ENCODE measurements at places on chromosomes 12 and 14. TPM values are rescaled to one million over a fixed set of nuclear protein-coding genes. Genes with fewer than 3 reads are reported as not detected.

Gene FAR2
- total RNA-seq: 3.7 TPM

DNA sequence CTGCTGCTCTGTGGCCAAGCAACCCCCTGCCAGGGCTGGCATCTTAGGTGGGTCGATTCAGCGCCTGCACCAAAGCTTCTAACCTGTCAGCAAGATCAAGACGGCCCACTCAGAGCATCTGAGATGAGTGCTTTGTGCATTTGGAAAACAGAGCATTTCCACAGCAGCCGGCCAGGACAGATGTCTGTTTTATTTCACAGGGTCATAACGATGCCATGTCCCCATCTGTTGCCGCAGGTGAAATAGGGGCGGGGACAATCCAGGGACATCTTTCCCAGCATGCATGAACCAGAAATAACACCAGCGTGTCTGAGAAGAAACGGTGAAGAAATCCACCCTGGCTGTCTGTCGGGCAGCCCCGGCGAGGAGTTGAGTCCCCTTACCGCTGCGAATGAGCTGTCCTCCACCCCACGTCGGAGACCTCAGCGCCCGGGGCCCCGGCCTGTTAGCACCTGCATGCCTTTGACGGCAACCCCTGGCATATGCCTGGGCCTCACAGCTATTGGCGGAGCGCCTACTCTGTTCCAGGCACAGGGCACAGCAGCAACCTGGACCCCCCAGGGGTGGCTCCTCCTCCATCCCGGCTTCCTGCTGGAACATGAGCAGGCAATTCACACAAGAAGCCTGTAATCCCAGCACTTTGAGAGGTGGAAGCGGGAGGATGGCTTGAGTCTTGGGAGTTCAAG, 30.6 kb upstream of the ULK1 start:
- no peak overlapping the region for H3K4me3 ChIP-seq
- no peaks in the 10 kb centered on the region for H3K36me3 ChIP-seq
- no peaks in the 10 kb centered on the region for H3K4me1 ChIP-seq
- no peaks in the 10 kb centered on the region for H3K27me3 ChIP-seq
- no peak overlapping the region for H3K27ac ChIP-seq
- no peak for DNase-seq

GRCh38 chr14:32217301-32217700, 14.2 kb upstream of the RNU6-8 start:
- no peaks in the 10 kb centered on the region for H3K27me3 ChIP-seq
- no peaks in the 10 kb centered on the region for H3K4me1 ChIP-seq
- H3K4me3 ChIP-seq: no peak overlapping the region

GRCh38 chr12:97503073-97503855, 40.7 kb downstream of the RMST start:
- H3K27me3 ChIP-seq: no peaks in the 10 kb centered on the region
- H3K4me1 ChIP-seq: no peaks in the 10 kb centered on the region
- no peak for DNase-seq
- H3K36me3 ChIP-seq: no peaks in the 10 kb centered on the region

GRCh38 chr12:49905718-49906314, 2.1 kb upstream of the FAIM2 start:
- no peak overlapping the region for H3K4me3 ChIP-seq
- DNase-seq: no peak
- no peaks in the 10 kb centered on the region for H3K4me1 ChIP-seq
- H3K36me3 ChIP-seq: no peaks in the 10 kb centered on the region

Gene HHIPL1
- total RNA-seq: 0.04 TPM
